Left renal cortex interstitium (tissue), 4 donors: ENCODE measurements at places on chromosomes 7 and 10.

- no peak for DNase-seq
Measured at GRCh38 chr10:67452892-67453291, 243.1 kb downstream of the CTNNA3 start.

DNA sequence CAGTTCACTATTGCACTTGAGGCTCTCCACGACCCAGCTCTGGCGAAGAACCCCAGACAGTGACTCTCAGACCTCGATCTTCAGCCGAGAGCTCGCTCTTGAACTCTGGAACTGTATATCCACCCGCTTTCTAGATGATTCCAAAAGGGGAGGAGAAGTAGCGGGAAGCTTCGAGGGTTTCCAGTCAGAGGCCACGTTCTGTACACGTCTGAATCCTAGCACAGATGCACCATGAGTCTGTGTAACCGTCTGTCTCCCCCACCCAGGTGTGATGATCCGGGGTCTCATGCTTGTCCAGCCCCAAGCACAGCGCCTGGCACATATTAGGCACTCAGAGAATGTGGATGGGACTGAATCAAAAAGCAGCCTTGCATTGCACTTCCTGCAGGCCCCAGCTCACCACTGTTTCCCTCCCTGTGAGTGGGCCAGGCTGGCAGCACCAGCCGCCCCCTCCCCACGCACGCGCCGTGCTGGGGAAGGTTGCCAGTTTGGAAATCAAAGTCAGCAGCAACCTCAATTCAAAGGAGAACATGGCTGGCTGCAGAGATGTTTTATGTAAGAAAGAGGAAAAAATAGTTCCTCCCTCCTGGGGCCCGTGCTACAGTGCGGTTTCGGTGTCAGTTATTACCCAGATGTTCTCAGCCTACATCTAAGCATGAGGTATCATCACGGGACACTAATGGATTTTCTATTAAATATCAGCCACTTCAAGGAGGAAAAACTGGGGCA, 5.7 kb downstream of the GRID2IP start:
- no peak for DNase-seq

DNA sequence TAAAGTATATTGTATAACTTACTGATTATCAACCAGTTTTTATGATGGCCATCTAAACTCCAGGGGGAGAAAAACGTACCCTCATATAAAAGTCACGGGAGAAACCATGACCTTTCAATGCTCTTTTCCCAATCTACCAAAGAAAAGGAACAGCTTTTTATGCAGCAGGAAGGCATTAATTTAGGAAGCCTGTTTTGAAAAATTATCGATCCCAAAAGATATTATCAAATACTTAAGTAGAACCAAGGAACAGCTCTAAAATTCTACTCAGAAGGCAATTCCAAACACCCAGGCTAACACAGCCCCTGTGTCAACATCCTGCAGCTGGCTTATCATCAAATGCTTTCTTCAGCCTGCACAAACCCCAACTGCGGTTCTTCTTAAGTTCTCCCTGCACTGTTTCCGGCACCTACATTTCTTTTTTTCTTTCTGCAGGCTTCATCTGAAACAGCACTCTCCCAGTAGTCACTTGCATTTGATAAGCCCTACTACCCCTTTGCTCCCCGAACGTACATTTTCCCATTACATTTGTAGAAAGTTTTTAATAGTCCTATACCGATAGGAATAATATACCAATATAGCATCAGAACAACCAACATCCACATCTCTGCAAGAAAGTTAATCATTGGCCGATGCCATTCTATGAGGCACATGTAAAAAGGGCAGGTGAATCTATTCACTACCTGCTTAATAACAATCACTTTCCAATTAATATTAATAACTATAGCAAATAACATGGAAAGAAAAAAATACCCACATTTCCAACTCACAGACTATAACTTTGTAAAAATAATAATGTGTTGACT, 47.9 kb downstream of the PIP4K2A start:
- DNase-seq: no peak

- no peak for DNase-seq
Measured at GRCh38 chr10:132752378-132752777, 33.6 kb downstream of the NKX6-2 start.

- DNase-seq: no peak
Measured at GRCh38 chr7:37065779-37066271, 341.5 kb upstream of the AOAH start.

DNA sequence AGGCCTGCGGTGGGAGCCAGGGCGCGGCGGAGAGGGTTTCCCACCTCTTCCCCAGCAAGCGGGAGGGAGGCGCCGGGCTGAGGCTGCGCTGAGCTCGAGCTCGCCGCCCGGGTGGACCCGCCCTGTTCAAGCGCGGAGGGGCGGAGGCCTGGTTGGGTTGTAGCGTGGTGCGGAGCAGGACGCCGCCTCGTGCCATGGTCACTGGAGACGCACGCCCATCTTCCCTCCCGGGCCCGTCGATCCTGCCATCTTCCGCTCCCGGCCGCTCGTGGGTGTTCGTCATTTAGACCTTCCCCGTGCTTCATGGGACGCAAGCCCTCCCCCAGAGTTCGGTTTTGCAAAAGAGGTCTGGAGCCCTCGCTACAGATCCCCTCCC, 9.3 kb upstream of the EN2 start:
- DNase-seq: no peak

DNA sequence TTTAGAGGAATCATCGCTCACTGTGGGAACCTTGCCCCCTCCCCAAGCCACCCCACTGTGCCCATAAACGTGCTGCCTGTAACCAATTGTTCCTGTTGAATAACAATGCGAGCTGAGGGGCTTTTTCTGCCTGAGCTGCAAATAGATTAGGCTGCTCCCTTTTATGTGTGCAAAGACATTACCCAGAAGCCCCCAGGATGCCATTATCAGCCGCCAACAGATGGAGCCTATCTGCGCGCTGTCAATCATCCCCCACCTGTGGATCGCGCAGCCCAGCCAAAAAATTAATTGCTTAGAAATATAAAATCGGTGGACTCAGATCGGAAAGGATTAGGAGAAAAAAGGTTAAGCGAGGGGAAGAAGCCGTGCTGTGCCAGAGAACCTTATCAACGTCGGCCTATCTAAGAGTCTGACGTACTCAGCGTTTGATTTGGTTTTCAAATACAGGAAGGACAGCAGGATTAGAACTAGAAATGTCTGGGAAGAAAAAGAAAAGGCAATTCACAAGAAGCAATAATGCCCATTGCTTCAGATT, 167.3 kb upstream of the MYO3A start:
- no peak for DNase-seq

GRCh38 chr7:12403287-12404181, at the start of gene VWDE:
VWDE (minus strand) TSS chr7:12403865; CDS start chr7:12403716, 149 bp downstream.
- DNase-seq: no peak

DNA sequence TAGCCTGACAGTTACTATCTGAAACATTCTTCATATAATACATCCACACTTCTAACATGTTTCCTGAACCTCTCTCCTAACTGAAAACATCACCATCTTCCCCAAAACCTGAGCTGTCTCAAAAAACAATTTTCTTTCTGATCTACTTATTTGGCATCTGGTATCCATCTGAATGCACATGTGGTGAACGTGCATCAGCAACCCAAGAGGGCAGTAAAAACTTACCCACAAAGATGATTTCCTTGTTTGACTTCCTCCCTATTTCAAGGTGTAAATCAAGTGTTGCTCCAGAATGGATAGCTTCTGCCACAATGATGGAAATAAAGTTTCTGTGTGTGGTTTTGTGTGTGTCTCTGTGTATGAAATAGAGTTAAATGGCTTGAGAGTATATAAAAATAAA, 500.4 kb downstream of the MAGI2 start:
- DNase-seq: no peak

DNA sequence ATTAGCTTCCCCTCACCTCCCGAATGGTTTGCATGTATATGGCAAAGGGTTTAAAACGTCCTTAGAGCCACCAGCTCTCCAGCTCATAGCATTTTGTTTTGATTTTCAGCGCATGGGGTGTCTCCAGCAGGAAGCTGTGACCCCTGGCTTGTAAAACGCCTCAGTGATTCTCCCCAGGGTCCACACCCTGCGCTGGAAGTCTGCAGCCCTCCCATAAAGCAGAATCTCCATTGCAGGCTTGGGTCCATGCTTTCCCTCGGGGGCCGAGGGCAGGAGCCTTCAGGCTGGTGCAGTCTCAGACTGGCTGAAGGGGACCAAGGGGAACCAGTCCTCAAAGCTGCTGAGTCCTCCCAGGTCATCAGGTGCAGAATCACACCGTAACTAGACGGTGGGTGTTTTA, 109.7 kb downstream of the VIPR2 start:
- no peak for DNase-seq

DNA sequence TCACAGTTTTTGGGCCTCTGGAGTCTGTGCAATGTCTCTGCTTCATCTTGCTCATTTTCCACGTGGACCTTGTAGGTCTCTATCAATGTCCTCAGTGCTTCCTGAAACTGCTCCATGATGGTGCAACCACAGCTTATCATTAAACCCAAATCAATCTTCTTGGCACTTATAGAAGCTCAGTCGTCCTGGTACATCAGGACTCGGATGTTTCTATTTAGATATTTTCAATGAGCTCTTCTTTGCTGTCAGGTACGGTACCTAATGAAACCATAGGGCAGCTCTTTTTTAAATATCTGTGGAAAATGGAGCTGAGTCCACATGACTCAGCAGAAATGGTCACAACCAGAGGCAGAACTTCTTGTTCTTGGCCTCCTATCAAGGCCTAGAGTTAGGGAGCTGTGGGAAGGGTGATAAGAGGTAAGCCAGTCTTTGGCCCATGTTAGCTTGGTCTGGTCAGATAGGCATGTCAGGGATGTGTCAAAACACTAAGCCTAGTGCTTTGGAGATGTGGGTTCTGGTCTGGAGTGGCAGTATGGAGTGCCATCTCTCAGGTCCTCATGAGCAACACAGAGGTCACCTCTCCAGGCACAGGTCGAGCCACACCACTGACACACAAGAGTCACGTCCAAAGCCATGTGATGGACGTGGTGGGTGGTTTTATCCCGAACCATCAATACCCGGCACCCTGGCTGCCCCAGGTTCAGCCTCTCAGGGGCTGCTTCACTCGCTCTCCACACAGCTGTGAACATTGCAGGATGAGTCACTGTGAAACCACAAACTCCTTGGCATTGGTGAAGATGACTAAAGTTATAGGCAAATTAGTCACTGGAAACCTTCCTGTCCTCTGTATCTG, 87.0 kb downstream of the TBXAS1 start:
- DNase-seq: no peak

DNA sequence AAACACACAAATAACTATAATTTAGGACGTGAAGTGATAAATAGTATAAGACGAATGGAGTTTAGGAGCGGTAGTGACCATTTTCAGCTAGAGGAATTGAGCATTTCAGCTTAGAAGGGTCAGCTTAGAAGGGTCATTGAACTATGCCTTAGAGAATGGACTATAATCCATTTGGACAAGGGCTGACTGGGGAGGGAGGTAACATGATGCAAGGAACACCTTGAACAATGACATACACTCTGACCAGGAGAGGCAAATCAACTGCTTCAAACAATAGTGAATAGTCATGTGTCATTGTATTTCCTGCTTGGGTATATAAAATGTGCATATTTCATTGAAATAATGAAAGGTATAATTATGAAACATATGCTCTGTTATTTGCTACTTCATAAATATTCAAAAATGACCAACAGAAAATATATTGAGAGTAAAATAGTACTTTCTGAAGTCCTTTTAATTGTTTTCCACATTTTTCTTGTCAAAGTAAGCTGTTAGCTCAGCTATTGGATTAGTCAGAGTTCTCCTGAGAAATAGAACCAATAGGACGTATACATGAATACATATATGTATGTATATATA, 40.5 kb upstream of the WASL start:
- DNase-seq: no peak

- no peak for DNase-seq
Measured at GRCh38 chr7:50210706-50211115, 93.8 kb upstream of the IKZF1 start.

DNA sequence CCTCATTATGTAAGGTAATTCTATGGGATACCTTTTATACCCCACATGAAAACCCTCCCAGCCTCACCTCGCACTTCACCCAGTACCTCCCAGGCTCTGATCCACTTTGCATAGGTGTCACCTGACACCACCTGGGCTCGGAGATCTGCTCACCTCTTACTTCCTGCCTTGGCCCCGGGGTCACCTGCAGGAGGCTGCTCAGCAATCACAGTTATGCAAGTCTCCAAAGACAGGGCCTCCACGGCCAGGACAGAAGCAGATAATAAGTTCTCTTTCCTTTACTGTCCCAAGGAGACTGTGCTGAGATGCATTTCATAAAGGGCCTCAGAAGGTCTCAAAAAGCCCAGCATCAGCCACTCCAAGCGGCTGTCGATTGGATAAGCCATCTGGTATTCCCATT, 112.4 kb upstream of the PPP2R2D start:
- DNase-seq: no peak
